Stimulated activated CD4-positive, alpha-beta T cell treated with anti-CD3 and anti-CD28 coated beads, Interleukin-12 subunit alpha, Interleukin-12 subunit beta, amount 100 ng/mL, for 48 hours (primary cell): ENCODE measurements at places on chromosomes 1 and 21.

DNA sequence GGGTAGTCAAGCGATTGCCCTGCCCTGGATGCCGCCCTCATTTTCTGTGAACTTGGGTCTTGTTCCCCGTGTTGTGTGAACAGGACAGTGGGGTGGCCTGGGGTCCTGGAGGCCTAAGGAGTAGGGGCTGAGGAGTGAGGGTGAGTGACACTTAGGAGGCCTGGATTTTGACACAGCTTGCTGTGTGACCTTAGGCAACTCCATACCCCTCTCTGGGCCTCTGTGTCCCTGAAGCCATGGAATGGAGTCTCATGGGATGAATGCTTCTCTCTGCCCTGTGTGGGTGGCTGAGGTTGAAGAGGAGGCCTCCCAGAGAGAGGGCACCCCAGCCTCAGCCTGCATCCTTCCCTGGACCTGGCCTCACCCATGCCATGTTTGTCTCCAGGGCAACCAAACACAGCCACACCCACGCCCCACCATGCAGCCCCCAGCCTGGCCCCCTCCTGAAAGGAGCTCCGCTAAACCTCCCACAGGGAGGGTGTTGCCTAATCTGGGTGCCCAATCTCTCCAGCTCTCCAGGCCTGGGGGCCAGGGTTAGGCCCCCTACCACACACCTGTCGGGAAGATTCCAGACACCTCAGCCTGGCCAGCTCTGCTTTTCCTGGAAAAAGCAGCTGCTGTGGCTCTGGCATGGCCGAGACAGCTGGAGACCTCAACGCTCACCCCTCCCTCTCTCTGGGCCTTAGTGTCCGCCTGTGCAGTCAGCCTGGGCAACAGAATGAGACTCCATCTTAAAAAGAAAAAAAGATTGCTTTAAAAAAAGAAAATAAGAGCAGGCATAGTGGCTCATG lies 9.9 kb downstream of the MYOM3 start:
- no peak for DNase-seq

GRCh38 chr1:241531195-241532161 lies 700 bp upstream of the KMO start:
- no peak for DNase-seq

DNA sequence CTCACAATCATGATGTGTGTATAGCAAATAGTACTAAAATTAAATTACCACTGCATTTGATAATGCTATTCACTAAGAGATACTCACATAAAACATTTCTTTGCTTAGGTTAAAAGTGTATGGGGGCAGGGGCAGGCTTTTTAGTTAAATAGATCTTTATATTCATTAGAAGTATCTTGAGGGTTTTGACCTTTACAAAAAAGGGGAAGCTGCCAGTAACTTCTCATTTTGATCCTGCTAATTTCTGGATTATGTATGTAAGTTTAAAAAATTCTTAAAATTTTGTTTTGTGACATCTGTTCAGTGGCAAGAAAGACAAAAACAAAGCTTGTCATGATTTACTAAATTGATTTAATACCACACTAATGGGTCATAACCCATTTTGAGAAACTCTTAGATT lies 45.8 kb upstream of the S1PR1 start:
- DNase-seq = no peak

GRCh38 chr1:211210052-211210451 lies 49.1 kb upstream of the RCOR3 start:
- no peak for DNase-seq

DNA sequence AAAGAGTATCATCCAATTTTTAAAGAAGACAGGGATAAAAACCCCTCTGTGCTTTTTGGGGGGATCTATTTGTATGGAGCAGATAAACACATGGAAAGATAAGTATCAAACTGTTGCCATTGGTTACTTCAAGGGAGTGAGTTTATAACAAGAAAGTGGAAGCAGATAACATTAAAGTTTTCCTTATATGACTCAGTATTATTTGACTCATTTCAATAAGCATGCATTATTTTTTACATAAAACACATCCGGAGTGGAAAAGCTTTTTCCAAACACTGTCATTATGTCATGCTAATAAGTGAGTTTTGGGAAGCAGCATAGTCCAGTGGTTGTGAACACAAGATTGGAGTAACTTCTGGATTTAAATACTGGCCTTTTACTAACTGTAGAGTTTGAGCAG lies 452.2 kb downstream of the LTN1 start:
- DNase-seq = no peak

GRCh38 chr1:225941942-225942222 lies 862 bp upstream of the LEFTY2 start:
- DNase-seq = no peak

DNA sequence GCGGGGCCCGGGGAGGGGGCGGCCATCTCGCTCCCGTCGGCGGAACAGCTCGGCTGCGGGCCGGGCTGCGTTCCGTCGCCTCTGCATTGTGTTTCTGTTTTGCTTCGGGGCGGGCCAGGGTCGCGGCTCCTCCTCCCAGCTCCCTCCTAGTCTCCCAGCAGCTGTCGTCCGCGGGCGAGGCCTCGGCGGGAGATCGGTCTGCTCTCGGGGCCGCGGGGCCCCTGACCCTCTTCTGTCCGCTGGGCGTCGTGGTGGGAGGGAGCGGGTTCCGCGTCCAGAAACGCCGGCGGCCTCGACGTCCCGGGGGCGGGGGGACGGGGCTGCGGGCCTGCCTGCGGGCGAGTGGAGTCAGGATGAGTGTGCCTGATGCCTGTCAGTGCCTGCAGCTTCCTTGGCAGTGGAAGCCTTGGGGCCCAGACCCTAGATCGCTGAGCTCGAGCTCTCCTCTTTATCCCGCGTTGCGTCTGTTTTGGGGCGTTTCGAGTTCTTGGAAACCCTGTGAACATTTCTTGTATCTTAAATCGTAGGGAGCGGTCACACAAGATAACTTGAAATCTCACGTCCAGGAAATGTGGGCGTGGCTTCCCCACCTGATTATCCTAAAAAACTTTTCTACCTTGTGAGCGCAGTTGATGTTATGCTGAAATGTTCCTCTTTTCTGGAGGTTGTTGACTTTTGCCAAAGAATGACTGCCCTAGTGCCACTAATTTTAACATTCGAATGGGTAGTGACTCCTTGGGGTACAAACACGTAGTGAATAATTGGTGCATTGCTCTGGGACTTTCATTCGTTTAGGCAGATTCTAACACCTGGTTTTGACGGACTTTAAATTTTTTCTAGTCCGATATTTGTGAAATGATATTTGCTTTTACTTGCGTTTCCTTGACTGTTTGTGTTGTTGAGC lies 676 bp downstream of the MORC3 start:
- DNase-seq = peak; percentile 46

DNA sequence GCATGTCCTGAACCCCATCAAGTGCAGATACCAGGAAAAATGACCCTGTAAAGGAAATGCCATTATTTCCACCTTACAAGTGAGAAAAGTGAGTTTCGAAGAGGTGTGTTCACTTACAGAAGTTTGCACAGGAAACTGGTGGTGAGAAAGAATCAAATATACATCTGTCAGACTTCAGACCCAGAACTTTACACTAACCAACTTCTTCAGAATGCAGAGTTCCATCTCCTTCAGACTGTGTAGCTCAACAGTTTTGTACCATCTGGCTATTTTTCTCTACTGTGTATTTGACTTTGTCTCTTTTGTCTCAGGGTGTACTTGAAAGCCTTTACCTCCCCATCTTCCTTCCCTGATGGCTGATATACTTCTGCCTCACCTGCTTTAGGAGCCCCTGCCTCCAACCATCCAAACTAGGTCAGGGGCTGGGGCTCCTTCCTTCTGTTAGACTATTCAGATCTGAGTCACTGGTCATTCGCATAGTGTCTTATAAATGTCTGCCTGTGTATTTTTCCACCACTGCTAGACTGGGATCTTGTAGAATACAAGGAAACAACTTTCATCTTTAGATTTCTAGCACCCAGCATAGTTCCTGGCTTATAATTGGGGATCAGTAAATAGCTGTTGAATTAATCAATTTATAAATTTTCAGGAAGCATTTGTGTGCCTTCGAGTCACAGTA lies 247.9 kb downstream of the FGGY start:
- no peak for DNase-seq

- no peak for DNase-seq
These were observed 211.4 kb upstream of the NRIP1 start for GRCh38 chr21:15276243-15276642.

DNA sequence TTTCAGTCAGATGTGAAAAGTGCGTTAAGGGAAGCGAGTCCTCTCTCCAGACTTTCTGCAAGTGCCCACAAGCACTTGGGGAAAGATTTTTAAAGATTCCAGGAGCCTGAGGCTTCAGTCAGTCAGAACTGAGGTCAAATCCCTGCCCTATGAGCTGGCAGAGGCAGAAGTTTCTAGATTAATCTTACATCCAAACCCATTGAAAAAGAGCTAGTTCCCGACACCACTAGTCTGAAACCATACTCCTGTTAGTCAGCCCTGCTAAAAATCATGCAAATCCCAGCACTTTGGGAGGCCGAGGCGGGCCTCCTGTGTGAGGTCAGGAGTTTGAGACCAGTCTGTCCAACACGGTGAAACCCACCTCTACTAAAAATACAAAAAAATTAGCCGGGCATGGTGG lies 21.0 kb downstream of the RSPH1 start:
- no peak for DNase-seq

GRCh38 chr1:103106426-103107341 lies 1.6 kb downstream of the COL11A1 start:
- DNase-seq = no peak

GRCh38 chr1:219773775-219774174 lies 154.6 kb downstream of the SLC30A10 start:
- no peak for DNase-seq
